Activated CD8-positive, alpha-beta memory T cell treated with anti-CD3 and anti-CD28 coated beads, Interleukin-2, amount 50 U/mL, for 4 hours (primary cell): ENCODE measurements at places on chromosomes 3 and 15.

- DNase-seq = no peak
Observed at GRCh38 chr3:142628801-142629200, 32.6 kb downstream of the PLS1 start.

- DNase-seq = no peak
Observed at GRCh38 chr15:77430652-77431051, 10.0 kb downstream of the HMG20A start.

GRCh38 chr3:59084583-59084982 is 34.8 kb upstream of the CFAP20DC start:
- DNase-seq = no peak

GRCh38 chr3:126085841-126086240 is 1.9 kb upstream of the SLC41A3 start:
- no peak for DNase-seq

DNA sequence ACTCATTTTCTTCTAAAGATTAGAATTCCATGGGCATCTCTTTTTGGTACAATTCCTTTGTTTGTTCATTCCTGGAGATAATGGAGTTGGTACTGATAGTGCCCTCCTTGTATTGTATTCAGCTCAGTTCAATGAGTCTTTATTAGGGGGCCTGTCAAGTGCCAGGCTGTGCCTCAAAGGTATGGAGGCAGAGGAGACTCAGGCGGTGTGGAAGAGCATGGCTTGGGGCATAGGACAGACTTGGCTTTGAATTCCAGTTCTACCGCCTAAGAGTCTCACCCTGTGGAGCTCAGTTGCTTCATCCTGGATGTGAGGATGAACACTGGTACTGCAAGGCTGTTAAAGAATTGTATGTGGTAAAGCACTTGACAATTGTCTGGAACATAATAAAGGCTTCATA is 196.6 kb upstream of the IL12A start:
- DNase-seq = no peak

- no peak for DNase-seq
Observed at GRCh38 chr3:130374908-130375307, 29.4 kb downstream of the COL6A5 start.
